ENCODE measurements at places on chromosomes 1 and 21. TPM values are rescaled to one million over a fixed set of nuclear protein-coding genes. Genes with fewer than 3 reads are reported as not detected.

The KCNJ9 gene
- not detected for total RNA-seq

The HAPLN2 gene
- not detected for total RNA-seq

The KCNJ15 gene
- 0.47 TPM for total RNA-seq

The ADAMTS5 gene
- total RNA-seq: 0.05 TPM

The DIP2A gene
- 21.1 TPM for total RNA-seq

The RGS5 gene
- total RNA-seq: 0.54 TPM

The PGLYRP3 gene
- not detected for total RNA-seq

The OR10J1 gene
- not detected for total RNA-seq

The CRNN gene
- not detected for total RNA-seq

The PGBD5 gene
- total RNA-seq: not detected

The CASZ1 gene
- total RNA-seq: 3.6 TPM

The LYPD8 gene
- not detected for total RNA-seq

The ZNF124 gene
- total RNA-seq: 11.6 TPM

The IGSF21 gene
- total RNA-seq: not detected

The OR6N1 gene
- total RNA-seq: not detected

The A3GALT2 gene
- not detected for total RNA-seq

The DMRTB1 gene
- total RNA-seq: not detected

The DENND2C gene
- 1.2 TPM for total RNA-seq

The C1orf210 gene
- total RNA-seq: not detected

The EPS8L3 gene
- total RNA-seq: not detected

The KCNT2 gene
- total RNA-seq: 0.13 TPM

The OR2T34 gene
- not detected for total RNA-seq

The GSTM5 gene
- not detected for total RNA-seq

The SELENOF gene
- total RNA-seq: 160 TPM

The CA14 gene
- total RNA-seq: not detected

The LCE3D gene
- not detected for total RNA-seq

The REN gene
- total RNA-seq: 0.40 TPM

The SPATA46 gene
- not detected for total RNA-seq

The LRRIQ3 gene
- 0.34 TPM for total RNA-seq

The EVA1C gene
- 41.4 TPM for total RNA-seq

The MATN1 gene
- total RNA-seq: not detected

The GNG4 gene
- total RNA-seq: not detected

The ID3 gene
- total RNA-seq: 739 TPM
